Lung (tissue), 17 donors: ENCODE measurements at places on chromosomes 2 and 18. TPM values are rescaled to one million over a fixed set of nuclear protein-coding genes. Genes with fewer than 3 reads are reported as not detected.

DNA sequence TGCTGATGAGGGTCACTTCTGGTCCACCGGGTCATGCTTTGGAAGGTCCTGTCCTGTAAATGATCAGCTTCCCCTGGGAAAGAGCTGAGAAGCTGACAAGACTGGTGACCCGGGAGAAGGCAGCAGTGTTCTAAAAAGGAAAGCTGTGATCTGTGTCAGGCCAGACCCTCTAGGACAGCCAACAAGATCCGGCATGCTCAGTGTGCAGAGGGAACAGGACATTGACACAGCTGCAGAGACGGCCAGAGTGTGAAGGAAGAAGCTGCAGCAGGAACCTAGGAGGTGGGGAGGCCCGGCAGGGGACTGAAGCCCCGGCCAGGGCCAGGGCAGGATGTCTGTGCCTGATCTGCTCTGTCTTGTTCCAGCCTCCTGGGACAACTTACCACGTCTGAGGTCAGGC is 372.7 kb upstream of the ID2 start:
- no peak overlapping the region for H3K27ac ChIP-seq
- peaks cover 2% of the 10 kb centered on the region for H3K4me1 ChIP-seq
- no peaks in the 10 kb centered on the region for H3K27me3 ChIP-seq
- H3K36me3 ChIP-seq = no peaks in the 10 kb centered on the region
- DNase-seq = peak; percentile 32

DNA sequence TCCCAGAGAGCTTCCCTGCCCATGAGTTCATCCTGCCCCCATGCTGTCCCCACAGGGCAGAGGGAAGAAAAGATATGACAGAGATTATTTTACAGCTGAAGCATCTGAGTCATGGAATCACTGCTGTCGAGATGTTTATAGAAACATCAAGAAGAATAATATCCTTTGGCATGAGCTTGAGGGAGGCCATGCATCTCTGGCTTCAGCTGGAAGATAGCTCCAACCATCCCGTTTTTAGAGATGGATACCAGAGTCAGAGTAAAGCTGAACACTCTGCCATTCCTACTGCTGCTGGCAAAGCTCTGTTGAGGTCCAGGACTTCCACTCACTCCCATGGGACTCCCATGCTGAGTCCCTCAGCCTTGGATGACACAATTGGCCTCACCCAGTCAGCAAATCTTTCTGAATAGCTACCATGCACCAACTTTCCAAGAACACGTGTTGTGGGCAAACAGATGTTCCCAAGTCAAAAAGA is 167.8 kb downstream of the TTC32 start:
- H3K4me3 ChIP-seq = no peak overlapping the region
- H3K27me3 ChIP-seq = no peaks in the 10 kb centered on the region
- H3K4me1 ChIP-seq = no peaks in the 10 kb centered on the region
- no peaks in the 10 kb centered on the region for H3K36me3 ChIP-seq
- DNase-seq = peak; percentile 67
- H3K27ac ChIP-seq = no peak overlapping the region

GRCh38 chr2:45244928-45245327 is 235.7 kb upstream of the SIX2 start:
- H3K36me3 ChIP-seq = no peaks in the 10 kb centered on the region
- no peaks in the 10 kb centered on the region for H3K4me1 ChIP-seq
- no peak overlapping the region for H3K4me3 ChIP-seq
- no peak overlapping the region for H3K27ac ChIP-seq

DNA sequence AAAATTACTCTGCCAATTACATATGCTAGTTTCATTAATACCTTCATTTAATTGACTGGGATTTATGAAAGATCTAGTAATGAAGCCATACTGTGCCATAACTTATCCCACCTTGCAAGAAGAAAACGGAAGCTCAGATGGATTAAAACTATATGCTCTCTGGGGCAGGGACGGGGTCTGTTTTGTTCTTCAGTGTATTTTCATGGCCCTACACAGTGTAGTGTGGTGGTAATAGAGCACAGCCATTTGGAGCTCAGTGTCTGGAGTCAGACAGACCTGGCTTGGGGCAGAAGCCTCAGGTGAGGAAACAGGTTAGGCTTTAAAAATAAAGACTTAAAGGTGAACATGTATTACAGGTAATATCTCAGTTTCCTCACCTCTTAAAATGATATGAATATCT is 62.3 kb downstream of the FIGN start:
- H3K4me3 ChIP-seq = no peak overlapping the region
- H3K27ac ChIP-seq = no peak overlapping the region
- no peak for DNase-seq
- no peaks in the 10 kb centered on the region for H3K36me3 ChIP-seq

DNA sequence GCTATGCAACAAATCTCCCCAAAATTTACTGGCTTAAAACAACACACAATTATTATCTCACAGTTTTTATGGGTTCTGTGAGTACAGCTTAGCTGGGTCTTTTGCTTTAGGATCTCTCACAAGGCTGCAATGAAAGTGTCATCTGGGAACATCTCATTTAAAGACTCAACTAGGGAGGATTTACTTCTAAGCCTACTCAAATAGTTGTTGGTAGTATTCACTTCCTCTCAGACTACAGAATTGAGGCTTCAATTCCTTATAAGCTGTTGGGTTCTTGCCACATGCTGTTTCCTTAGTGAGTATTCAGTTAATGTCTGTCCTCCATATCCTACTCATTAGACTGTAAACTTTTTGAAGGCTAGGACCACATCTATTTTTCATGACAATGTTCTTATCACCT is 72.3 kb downstream of the MDH1 start:
- H3K4me1 ChIP-seq = no peaks in the 10 kb centered on the region
- no peaks in the 10 kb centered on the region for H3K27me3 ChIP-seq
- H3K27ac ChIP-seq = no peak overlapping the region
- H3K36me3 ChIP-seq = no peaks in the 10 kb centered on the region
- no peak for DNase-seq

DNA sequence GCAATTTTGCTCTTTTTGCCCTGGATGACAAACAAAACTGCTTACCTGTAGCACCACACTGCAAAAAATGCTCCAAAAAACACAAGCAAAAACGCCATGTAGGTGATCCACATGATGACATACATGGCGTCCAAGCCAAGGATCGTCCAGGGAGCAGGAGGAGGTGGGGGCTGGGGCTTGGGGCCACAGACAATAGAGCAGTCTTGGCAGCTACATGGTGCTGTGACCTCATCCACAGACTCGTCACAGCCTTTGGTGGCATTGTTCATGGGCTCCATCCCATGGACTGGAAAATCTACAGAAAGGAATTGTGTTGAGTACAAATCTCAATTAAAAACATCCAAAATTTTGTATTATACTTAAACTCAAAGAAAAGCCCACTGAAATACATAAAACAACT is 26.1 kb downstream of the NPC1 start:
- H3K27me3 ChIP-seq = no peaks in the 10 kb centered on the region
- peaks cover 26% of the 10 kb centered on the region for H3K36me3 ChIP-seq
- no peak for DNase-seq
- H3K27ac ChIP-seq = no peak overlapping the region
- H3K4me1 ChIP-seq = no peaks in the 10 kb centered on the region

DNA sequence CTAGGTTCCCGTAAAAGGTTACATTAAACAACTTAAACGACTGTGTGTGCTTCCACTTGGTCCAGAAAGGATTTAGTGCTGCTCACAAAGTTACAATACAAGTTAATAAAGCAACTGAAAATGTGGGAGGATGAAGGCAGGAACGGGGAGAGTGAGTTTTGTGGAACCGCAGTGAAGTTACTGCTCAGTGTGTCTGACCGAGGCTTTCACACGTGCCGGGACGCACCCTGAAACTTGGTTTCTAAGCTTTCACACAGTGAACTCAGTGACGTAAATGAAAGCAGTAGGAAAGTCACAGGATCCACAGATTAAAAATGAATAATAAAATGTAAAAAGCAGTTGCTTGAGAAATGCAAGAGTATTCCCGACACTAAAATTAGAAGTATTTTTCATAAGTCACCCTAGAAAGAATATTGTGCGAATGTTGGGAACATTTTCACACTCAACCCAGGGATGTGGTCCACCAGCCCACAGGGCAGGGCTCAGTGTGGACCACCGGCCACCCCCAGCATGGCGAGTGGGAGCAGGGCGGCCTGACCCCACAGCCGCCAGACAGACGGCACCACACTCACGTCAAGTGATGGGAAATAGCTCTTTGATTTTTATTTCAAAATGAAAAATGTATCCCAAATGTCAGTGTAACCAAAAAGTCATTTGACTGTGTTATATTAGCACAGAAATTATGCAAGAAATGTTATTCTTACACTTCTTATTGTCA is 32.6 kb upstream of the CHMP1B start:
- H3K4me3 ChIP-seq = no peak overlapping the region
- no peaks in the 10 kb centered on the region for H3K27me3 ChIP-seq
- no peak for DNase-seq
- no peaks in the 10 kb centered on the region for H3K4me1 ChIP-seq
- H3K36me3 ChIP-seq = no peaks in the 10 kb centered on the region

GRCh38 chr18:32302806-32303205 is 113.0 kb downstream of the MEP1B start:
- H3K4me1 ChIP-seq = peaks cover 3% of the 10 kb centered on the region
- H3K27me3 ChIP-seq = no peaks in the 10 kb centered on the region
- no peaks in the 10 kb centered on the region for H3K36me3 ChIP-seq
- no peak overlapping the region for H3K4me3 ChIP-seq
- H3K27ac ChIP-seq = no peak overlapping the region

GRCh38 chr2:119389615-119390306 is 23.0 kb downstream of the DBI start:
- no peaks in the 10 kb centered on the region for H3K27me3 ChIP-seq
- H3K4me1 ChIP-seq = peaks cover 3% of the 10 kb centered on the region
- H3K27ac ChIP-seq = no peak overlapping the region
- peak; percentile 32 for DNase-seq
- H3K4me3 ChIP-seq = no peak overlapping the region
- H3K36me3 ChIP-seq = no peaks in the 10 kb centered on the region

The IRS1 gene
- polyA plus RNA-seq = 4.9 TPM

The LINC00305 gene
- not detected for polyA plus RNA-seq
